ENCODE measurements at places on chromosomes 11 and 22. TPM values are rescaled to one million over a fixed set of nuclear protein-coding genes. Genes with fewer than 3 reads are reported as not detected.

DNA sequence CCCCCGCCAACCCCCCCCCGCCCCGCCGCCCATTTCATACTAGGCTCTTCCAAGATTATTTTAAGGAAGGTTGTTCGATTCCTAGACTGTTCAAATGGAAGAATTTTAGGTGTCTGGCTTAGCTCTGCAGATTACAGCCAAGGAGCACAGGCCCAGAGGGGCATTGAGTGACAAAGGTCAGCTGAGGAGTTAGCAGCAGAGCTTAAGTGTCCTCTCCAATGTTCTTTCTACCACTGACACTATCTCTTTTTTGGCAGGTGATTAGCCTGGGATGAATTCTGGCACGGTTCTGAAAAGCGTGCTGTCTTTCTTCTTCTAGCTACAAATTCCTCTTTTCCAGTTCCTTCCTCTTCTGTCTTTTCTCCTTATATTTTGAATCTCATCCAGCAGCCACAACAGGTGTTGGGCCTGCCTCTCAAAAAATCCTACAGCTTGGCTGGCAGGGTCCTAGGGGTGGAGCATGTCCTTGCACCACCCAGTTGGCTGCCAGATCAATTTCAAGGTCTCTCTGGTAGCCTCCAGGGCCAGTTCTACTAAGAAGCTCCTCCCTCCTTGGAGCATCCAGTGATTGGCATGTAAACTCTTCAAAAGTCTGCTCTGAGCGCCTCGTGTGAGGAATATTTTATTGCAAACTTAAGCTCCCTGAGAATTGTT, 23.0 kb downstream of the KCNE3 start:
- no peak for DNase-seq

DNA sequence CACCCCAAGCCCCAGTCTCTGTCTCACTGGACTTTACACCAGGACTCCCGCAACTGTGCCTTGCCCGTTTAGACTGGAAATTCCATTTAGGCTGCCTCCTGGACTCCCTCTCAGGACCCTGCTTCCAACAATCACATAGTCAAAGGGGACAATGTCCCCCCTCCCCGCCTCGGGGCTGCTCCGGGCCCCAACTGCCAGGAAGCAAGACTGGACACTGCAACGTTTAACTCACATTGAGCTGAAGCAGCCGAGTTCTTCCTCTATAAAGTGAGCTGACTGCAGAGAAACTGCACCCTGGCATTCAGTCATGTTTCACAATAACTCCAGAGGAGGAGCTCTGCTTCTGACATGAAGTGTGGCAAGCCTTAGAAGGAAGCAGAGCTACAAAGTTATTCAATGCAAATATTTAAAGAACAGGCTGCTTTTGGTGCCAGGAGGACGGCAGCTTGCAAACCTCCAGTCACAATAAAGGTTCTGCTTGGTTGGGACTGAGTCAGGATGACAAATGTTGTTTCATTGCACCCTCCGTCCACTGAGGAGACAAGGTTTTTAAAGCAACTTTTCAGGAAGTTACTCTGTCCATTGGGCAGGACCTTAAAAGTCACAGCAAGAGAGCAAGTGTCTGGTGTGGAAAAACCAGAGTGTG, 19.9 kb downstream of the PACSIN2 start:
- peak; percentile 98 for DNase-seq

DNA sequence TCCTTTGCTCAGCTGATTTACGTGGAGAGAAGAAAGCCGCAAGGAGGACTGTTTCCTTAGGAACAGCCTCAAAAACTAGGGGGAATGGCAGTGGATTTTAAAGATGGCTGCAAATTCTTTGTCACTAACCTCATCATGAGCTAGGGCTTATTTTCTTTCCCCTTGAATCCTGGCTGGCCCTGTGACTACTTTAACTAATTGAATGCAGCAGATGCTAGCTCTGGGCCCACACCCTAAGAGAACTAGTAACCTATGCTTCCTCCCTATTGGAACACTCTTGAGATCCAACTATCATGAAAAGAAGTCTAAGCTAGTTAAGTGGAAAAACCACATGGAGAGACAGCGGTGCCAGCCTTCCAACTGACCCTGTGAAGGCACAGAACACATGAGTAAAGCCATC, 421.3 kb upstream of the NARS2 start:
- DNase-seq: no peak

IRAG1 gene
- total RNA-seq: 0.26 TPM

GRCh38 chr11:98260983-98261382, 759.8 kb upstream of the CNTN5 start:
- DNase-seq: peak; percentile 0

GRCh38 chr11:66784575-66784974, 55.6 kb upstream of the SPTBN2 start:
- DNase-seq: no peak

SLC15A3 gene
- total RNA-seq: 0.38 TPM

GRCh38 chr22:45429981-45430775, 16.7 kb downstream of the RIBC2 start:
- no peak for DNase-seq

GRCh38 chr22:28015676-28016601, 96.9 kb upstream of the PITPNB start:
- DNase-seq: no peak

DNA sequence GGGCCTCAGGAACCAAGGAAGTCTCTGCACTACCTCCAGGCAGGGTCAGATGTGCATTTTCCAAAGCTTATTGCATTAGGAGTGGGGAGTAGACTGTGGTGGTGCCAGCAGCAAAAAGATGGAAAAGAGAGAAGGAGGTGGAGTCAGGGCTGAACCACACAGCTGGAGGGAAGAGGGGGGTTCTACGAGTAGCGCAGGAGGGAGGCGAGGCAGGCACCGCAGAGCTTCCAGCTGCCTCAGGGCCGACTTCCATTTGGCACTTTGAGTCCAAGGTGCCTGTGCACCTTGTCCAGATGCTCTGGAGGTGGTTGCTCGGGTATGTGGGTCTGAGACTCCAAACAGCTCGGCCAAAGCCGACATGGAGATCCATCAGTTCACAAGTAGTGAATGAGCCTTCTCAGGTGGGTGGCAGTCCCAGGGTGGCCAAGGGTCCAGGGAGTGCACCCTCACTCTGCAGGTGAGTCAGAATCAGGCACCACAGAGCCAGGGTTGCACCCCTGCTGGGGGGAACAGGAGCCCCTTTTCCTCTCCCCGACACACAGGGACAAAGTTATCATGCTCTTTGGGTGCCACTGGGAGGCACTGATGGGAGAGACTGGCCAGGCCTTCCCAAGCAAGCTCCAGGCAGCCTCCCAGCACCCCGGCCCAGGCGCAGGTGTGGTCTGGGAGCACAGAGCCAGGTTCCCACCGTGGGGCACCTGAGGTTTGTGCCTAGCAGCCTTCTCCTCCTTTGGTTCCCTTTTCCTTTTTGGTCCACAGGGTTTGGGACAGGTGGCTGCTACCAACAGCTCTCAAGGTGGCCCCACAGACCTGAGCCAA, 30.2 kb downstream of the GGT5 start:
- DNase-seq: no peak

SYCE3 gene
- total RNA-seq: 0.79 TPM

- DNase-seq: no peak
Measured at GRCh38 chr11:108797578-108798100, 132.8 kb downstream of the DDX10 start.

- no peak for DNase-seq
Measured at GRCh38 chr22:35986088-35986487, 42.5 kb downstream of the RBFOX2 start.

- peak; percentile 7 for DNase-seq
Measured at GRCh38 chr11:16512198-16512898, 156.0 kb upstream of the SOX6 start.

GRCh38 chr11:64900263-64900678, 16.7 kb downstream of the ATG2A start:
- peak; percentile 64 for DNase-seq

TP53AIP1 gene
- 4.6 TPM for total RNA-seq

CD44 gene
- 254 TPM for total RNA-seq

GRCh38 chr11:74675761-74676160, 55.5 kb downstream of the CHRDL2 start:
- no peak for DNase-seq

DNA sequence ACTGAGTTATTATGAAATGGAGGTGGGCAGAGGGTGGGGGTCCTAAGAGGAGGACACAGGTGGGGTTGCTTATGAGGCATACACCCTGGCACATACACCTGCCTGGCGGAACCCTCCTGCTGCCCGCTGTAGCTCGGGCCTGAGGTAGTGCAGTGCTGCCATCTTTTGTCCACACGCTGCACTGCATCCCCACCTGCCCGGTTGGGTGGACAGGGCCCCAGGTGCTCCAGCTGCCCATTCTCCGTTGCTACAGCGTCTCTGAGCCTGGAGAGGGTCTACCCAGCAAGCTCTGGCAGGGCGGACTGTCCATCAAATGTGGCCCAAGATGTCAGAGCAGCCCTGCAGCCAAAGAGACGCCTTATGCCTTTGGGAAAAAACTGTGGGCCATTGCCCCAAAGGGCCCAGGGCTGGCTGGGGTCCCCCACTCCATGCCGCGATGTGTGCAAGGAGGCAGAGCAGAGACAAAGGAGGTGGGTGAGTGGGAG, 131.2 kb downstream of the BUD13 start:
- DNase-seq: peak; percentile 25

OR51I1 gene
- total RNA-seq: not detected

MRGPRX3 gene
- total RNA-seq: 0.13 TPM

- DNase-seq: no peak
Measured at GRCh38 chr22:19149047-19149883, 827 bp downstream of the GSC2 start.

APOBEC3F gene
- total RNA-seq: 0.79 TPM

KRTAP5-7 gene
- total RNA-seq: not detected

DNA sequence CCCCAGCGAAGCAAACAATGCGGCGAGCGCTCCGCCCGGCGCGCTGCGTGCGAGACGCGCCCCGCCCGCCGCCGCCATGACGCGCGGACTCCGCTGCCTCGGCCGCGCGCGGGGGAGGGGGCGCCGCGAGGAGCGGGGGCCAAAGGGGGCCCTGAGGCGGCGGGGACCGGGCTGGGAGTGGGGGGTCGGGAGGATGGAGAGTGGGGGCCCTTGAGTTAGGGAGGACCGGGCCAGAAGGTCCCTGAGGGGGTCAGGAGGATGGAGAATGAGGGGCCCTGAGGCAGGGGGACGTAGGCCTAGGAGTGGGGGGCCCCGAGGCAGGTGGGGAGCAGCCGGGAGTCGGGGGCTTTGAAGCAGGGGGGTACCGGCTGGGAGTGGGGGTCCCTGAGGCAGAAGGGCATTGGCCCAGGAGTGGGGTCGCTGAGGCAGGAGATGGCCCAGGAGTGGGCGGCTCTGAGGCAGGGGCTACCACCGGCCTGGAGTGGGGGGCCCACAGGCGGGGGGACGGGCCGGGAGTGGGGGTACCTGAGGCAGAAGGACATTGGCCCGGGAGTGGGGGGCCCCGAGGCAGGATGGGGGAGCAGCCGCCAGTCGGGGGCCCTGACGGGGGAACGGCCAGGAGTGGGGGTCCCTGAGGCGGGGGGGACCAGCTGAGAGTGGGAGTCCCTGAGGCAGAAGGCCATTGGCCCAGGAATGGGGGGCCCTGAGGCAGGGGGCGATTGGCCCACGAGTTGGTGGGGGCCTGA, at the start of gene BRD1:
TSS of gene BRD1 (minus strand) at position 21 of the 746 bp plus-strand sequence. CDS start 3,556 bp downstream, outside the sequence.
- no peak for DNase-seq

WT1 gene
- total RNA-seq: not detected

FOLR3 gene
- total RNA-seq: 11.3 TPM

USH1C gene
- total RNA-seq: not detected

DNA sequence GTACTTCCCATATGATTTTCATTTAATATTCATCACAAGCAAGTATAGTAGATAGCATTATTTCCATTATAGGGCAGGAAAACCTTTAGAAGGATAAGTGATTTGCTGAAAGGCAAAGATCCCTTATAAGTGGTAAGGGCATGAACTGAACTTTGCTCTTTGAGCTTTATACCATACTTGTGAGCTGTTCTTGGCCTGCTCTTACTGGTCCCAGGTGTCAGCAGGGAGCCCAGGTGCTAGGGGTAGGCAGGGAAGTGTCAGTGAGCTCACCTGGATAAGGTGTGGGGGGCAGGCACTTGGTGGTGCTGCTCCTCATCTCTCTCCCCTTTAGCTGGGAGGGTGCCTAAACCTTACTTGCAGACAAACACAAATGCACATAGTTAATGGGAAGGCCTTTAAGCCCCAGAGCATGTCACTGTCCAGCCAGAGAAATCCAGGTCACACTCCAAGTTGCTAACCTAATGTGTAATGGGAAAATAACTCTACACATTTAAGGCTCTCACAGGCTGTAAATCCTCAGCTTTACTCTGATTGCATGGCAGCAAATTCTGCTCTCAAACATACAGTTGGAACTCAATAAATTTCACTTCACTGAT, 114.4 kb downstream of the PLEKHA7 start:
- DNase-seq: no peak

DNA sequence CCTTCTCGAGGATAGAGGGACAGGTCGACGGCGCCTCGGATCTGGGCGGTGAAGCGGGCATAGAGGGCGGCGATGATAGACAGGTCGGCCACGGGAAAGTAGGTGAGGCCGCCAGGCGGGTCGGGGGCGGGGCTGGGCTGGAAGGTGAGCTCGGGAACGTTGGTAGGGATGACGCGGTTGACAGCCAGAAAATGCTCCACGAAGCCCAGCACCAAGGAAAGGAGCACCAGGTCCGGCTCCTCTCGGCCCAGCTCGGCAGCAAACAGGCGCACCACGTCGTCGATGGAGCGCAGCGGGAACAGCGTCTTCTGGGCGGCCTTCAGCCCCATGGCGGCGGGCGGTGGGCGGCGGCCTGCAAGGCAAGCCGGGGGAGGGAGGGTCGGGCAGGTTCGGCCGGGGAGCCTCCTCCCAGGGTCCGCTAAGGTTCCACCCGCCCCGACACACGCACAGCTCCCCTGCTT, 540 bp downstream of the MEN1 start:
- peak; percentile 60 for DNase-seq

DNA sequence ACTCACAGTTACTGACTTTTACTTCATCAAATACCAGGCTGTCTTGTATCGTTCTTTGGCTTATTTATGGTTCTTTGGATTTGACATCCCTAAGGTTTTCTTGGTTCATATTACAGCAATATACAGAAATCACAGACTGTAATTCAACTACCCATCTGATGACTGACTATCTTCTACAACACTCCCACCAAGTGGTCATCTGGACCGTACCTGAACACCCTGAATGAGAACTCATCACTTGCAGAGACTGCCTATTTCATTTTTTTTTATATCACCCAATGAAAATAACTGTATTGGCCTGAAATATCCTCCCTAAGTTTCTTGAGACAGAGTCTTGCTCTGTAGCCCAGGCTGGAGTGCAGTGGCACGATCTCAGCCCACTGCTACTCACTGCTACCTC, 9.5 kb upstream of the UPB1 start:
- no peak for DNase-seq

OR51B4 gene
- not detected for total RNA-seq

GRCh38 chr11:16976379-16976778, 37.8 kb downstream of the PLEKHA7 start:
- DNase-seq: no peak

APOL6 gene
- total RNA-seq: 6.1 TPM

Data from bronchial epithelial cell (primary cell).